Placental epithelial cell (primary cell): ENCODE measurements at places on chromosomes 12 and 14. TPM values are rescaled to one million over a fixed set of nuclear protein-coding genes. Genes with fewer than 3 reads are reported as not detected.

The ADAMTS20 gene
- total RNA-seq = not detected in 2 replicates

The SYT1 gene
- under 0.01 and 0.54 TPM in 2 replicates for total RNA-seq

The ADAM21 gene
- total RNA-seq = under 0.01 and 0.43 TPM in 2 replicates

The KRT73 gene
- total RNA-seq = not detected in 2 replicates

The RBMS2 gene
- 20.4 and 34.3 TPM in 2 replicates for total RNA-seq

The RND1 gene
- total RNA-seq = not detected in 2 replicates

The IKBIP gene
- 27.5 and 34.7 TPM in 2 replicates for total RNA-seq

The SPTB gene
- total RNA-seq = 0.39 and 0.98 TPM in 2 replicates

The RAPGEF3 gene
- total RNA-seq = 3.6 and 5.1 TPM in 2 replicates

The KRT72 gene
- total RNA-seq = not detected in 2 replicates

The MED13L gene
- total RNA-seq = 156 and 352 TPM in 2 replicates

The P3H3 gene
- 47.1 and 86.8 TPM in 2 replicates for total RNA-seq

The FBXO34 gene
- 21.0 and 22.0 TPM in 2 replicates for total RNA-seq

The GSKIP gene
- total RNA-seq = 17.7 and 30.7 TPM in 2 replicates
